Ovary (tissue), 10 donors: ENCODE measurements at places on chromosomes 5 and 9. TPM values are rescaled to one million over a fixed set of nuclear protein-coding genes. Genes with fewer than 3 reads are reported as not detected.

PCDHGB1 gene
- 1.4 TPM for polyA plus RNA-seq

DNA sequence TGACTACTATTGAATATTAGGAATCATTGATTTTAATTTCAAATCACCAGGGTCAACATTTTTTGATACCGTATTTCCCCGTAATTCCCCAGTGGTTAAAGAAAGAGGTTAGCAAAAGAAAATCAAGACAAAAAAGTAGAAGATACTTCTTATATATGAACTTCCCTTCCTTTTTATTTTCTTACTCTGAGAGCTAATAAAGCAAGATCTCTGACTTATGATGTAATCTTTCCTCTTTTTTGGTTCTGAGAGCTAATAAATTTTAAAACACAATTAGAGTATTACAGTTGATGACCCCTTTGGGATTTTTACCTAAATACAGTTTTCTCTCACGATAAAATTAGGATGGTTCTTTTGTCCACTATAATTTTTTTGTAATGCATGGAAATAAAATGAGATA is 9.2 kb upstream of the FYB1 start:
- H3K4me1 ChIP-seq, result no peaks in the 10 kb centered on the region
- H3K36me3 ChIP-seq, result no peaks in the 10 kb centered on the region
- no peak for DNase-seq

DNA sequence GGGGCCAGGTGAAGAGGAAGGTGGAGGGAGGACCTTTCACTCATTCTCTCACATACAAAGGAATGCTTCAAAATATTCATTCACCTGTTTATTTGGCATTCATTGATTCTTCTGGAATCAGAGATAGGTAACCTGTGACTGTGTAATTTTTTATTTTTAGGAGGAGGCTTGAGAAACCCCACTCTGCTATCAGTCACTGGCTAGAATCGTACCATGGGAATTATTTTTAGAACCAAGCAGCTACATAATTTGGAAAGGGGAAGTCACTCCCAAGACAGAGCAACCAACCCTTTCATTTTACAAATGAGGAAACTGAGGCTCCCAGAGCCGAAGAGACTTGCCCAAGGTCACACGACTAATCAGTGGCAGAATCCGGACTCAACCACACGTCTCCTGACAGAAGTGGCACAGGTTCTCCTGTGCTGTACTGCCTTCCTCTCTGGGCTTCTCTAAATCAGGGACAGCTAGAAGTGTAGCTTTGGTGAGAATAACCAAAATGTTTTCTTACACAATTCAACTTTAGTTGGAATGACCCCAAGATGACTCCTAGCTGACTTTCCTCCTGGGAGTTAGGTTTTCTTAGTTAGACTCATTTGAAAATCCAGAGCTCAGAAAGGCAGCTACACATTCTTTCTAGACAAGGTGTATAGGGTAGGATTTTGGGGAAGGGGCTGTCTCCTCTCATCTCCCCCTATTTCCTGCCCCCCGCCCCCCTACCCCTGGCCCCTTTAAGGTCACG is 264.3 kb upstream of the PANK3 start:
- no peak overlapping the region for H3K4me3 ChIP-seq
- no peak overlapping the region for H3K27ac ChIP-seq
- DNase-seq, result no peak
- H3K4me1 ChIP-seq, result peaks cover 1% of the 10 kb centered on the region
- H3K27me3 ChIP-seq, result no peaks in the 10 kb centered on the region

DNA sequence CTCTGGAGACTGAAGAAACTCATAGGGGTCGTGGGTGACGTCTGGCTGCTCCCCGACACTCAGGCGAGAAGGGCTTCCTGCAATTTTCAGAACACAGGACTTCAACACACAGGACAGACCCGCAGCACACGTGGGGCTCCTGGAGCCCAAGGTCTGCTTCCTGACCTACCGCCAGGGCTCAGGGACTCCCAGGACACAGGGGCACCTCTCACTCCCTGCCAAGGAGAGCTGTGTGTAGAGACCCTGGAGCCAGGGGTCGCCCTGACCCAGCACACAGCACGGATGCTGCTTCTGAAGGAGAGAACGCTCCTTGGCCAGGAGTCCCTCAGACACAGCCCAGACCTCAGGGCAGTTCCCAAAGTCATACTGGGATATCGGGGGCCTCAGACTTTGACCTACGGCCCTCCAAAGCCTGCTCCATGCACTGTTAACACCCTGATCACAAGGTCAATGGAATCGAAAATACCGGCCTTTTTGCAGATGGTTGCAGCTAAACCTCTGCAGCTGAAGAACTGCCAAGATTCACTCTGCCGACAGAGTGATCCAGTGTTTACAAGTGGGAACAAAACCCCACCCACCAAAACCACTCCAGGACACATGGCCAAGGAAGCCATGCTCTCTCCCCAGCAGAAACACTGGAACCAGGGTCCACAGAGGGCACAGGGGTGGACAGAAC is 13.8 kb upstream of the ZDHHC11 start:
- H3K4me3 ChIP-seq, result no peak overlapping the region
- peaks cover 11% of the 10 kb centered on the region for H3K4me1 ChIP-seq
- H3K27me3 ChIP-seq, result no peaks in the 10 kb centered on the region
- DNase-seq, result peak; percentile 36

DNA sequence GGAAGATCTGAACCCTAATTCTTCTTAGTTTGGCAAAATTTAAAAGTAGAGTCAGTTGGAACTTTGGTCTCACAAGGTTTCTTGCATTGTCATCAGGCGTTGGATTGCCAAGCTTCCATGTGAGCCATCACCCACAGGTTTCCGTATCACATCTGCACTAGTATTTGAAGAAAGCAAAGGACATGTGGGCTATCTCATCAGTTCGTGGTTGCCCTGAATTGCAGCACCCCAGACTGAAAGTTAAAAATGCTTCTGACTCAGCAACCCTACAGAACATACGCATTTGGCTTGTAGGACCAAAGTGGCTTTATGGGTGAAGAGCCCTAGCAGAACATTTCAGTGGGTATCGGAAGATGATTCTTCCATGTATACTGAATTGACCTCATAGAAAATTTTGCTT is 358.0 kb downstream of the ENC1 start:
- no peak for DNase-seq
- H3K27ac ChIP-seq, result no peak overlapping the region
- H3K4me1 ChIP-seq, result peaks cover 3% of the 10 kb centered on the region
- no peaks in the 10 kb centered on the region for H3K27me3 ChIP-seq
- no peak overlapping the region for H3K4me3 ChIP-seq
- H3K36me3 ChIP-seq, result no peaks in the 10 kb centered on the region

DNAJC18 gene
- 35.6 TPM for polyA plus RNA-seq

RASGEF1C gene
- 0.97 TPM for polyA plus RNA-seq

DNA sequence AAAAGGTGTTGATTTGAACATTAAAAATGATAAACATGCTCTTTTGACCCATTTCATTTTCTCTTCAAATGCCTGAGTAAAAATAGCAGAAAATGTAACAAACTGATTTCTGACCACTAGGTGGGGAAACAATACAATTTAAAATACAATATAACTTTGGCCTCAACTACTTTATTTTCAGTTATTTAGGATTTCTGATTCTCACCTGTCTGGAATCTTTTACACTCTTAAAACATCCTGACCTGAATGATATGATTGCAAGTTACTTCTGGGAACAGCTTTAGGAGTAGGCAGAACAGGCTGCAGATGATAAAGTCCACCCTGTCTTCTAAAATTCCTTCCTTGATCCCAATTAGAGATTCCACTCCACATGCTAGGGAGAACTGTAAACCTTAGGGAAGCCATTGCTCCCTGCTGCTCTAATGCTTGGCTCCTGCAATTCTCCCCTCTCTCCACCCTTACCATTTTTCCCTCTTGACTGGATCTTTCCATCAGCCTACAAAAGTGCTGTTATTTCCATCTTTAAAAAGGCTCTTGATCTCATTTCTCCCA is 70.3 kb downstream of the FYB1 start:
- DNase-seq, result no peak
- H3K36me3 ChIP-seq, result no peaks in the 10 kb centered on the region
- no peaks in the 10 kb centered on the region for H3K27me3 ChIP-seq
- H3K27ac ChIP-seq, result no peak overlapping the region
- no peak overlapping the region for H3K4me3 ChIP-seq
- H3K4me1 ChIP-seq, result no peaks in the 10 kb centered on the region

GRCh38 chr5:131139321-131139720 is 25.7 kb downstream of the HINT1 start:
- no peak overlapping the region for H3K27ac ChIP-seq
- DNase-seq, result no peak
- no peaks in the 10 kb centered on the region for H3K27me3 ChIP-seq
- no peaks in the 10 kb centered on the region for H3K36me3 ChIP-seq
- no peak overlapping the region for H3K4me3 ChIP-seq
- no peaks in the 10 kb centered on the region for H3K4me1 ChIP-seq

DNA sequence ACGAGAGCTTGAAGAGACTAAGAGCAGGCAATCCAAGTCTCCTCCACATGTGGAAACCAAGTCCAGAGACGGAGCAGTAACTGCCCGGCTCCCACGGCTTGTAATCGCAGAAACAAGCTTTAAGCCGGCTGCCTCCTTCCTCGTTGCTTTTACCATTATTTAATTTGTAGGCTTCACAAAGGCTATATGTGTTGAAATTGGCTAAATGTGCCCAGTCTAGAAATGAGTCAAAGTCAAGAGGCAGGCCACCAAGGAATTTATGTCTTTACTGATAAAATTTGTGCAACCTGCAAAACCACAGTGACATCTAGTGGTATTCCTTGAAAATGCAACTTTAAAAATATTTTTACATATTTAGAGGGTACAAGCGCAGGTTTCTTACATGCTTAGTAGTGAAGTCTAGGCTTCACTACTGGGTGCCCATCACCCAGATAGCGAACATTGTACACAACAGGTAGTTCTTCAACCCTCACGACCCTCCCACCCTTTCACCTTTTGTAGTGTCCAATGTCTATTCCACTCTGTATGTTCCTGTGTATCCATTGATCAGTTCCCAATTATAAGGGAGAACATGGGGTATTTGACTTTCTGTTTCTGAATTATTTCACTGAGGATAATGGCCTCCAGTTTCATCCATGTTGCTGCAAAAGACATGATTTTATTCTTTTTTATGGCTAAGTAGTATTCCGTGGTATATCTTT is 33.5 kb upstream of the EBF1 start:
- no peak overlapping the region for H3K27ac ChIP-seq
- no peaks in the 10 kb centered on the region for H3K36me3 ChIP-seq
- no peak for DNase-seq
- no peaks in the 10 kb centered on the region for H3K4me1 ChIP-seq

DNA sequence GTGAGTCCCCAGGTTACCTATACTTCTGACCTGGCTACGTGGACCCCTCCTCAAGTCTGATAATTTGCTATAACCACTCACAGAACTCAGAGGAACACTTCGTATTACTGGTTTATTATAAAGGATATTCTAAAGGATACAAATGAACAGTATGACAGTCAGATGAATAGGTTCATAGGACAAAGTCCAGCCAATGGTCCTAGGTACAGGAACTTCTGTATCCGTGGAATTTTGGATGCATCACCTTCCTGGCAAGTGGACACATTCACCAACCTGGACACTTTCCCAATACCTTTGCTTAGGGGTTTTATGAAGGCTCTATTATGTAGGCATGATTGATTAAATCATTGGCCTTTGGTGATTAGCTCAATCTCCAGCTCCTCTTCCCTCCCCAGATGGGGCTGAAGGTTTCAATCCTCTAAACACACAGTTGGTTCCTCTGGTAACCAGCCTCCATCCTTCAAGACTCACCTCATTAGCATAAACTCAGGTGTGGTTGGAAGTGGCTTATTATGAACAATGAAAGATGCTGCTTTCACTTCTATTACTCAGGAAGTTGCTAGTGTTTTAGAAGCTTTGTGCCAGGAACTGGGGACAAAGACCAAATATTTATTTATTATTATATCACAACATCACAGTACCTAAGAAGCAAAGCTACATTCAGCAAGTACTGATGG is 149.6 kb upstream of the ELL2 start:
- H3K27me3 ChIP-seq, result no peaks in the 10 kb centered on the region
- H3K27ac ChIP-seq, result no peak overlapping the region
- no peak for DNase-seq

GRCh38 chr5:170475294-170476000 is 28.4 kb upstream of the KCNIP1 start:
- no peaks in the 10 kb centered on the region for H3K4me1 ChIP-seq
- H3K27ac ChIP-seq, result no peak overlapping the region
- no peak for DNase-seq
- H3K4me3 ChIP-seq, result no peak overlapping the region
- H3K36me3 ChIP-seq, result no peaks in the 10 kb centered on the region
- no peaks in the 10 kb centered on the region for H3K27me3 ChIP-seq

- H3K27ac ChIP-seq, result no peak overlapping the region
- H3K4me3 ChIP-seq, result no peak overlapping the region
- H3K27me3 ChIP-seq, result no peaks in the 10 kb centered on the region
- H3K36me3 ChIP-seq, result no peaks in the 10 kb centered on the region
Measured at GRCh38 chr9:34796924-34797323, 87.0 kb upstream of the CCL21 start.

- no peaks in the 10 kb centered on the region for H3K36me3 ChIP-seq
- H3K4me3 ChIP-seq, result no peak overlapping the region
- H3K27me3 ChIP-seq, result no peaks in the 10 kb centered on the region
- H3K27ac ChIP-seq, result no peak overlapping the region
Measured at GRCh38 chr9:110620726-110621125, 41.2 kb upstream of the SVEP1 start.

DNA sequence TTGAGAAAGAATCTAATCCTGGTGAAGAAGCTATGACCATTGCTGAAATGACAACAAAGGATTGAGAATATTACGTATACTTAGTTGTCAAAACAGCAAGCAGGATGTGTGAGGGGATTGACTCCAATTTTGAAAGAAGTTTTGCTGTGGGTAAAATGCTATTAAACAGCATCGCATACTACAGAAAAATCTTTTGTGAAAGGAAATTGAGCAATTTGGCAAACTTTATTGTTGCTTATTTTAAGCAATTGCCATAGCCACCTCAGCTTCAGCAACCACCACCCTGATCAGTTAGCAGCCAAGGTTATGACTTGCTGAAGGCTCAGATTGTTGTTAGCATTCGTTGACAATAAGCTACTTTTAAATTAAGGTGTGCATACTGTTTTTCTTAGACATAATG is 22.5 kb upstream of the ARL14EPL start:
- DNase-seq, result no peak
- H3K36me3 ChIP-seq, result no peaks in the 10 kb centered on the region
- H3K4me1 ChIP-seq, result peaks cover 2% of the 10 kb centered on the region
- no peak overlapping the region for H3K4me3 ChIP-seq
- H3K27me3 ChIP-seq, result no peaks in the 10 kb centered on the region

SLC12A2 gene
- 7.0 TPM for polyA plus RNA-seq

DNA sequence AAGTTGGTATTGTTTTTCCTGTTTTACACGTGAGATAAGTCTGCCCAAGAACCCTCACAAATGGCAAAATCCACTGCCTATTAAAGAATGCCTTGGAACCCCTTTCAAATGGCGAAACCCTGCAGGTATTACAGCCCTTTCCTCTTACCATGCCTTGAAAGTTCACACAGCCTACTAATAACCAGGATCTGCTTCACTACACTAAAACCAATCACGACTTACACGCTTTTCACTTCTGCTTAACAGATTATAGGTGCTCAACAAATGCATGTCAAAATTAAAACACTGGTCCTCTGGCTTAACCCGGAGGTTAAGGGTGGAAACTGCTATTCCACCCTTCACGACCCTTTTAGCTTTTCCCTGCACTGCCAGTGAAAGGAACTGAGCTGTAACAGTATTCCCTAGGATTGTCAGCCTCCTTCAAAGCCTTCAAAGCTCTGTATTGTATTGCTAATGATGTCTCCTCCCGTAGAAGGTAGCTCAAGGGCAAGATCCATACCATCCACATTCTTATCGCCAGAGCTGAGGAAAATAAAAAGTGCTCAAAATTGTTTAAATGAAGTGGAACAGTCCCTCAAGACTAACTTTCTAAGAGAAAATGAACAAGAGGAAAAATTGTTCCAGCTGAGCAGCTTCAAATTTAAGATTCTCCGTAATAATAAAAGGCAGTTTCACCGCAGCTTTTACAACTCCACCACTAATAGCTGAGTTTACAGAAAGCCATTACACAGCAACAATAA is 997 bp downstream of the AUH start:
- DNase-seq, result no peak
- no peaks in the 10 kb centered on the region for H3K36me3 ChIP-seq
- H3K27me3 ChIP-seq, result no peaks in the 10 kb centered on the region
- H3K27ac ChIP-seq, result no peak overlapping the region
- H3K4me3 ChIP-seq, result peak overlapping the region; percentile 100
- H3K4me1 ChIP-seq, result peaks cover 3% of the 10 kb centered on the region
